LHCN-M2 (cell line): ENCODE measurements at places on chromosomes 6 and 20. TPM values are rescaled to one million over a fixed set of nuclear protein-coding genes. Genes with fewer than 3 reads are reported as not detected.

Gene HSPA1L
- total RNA-seq: 0.71 and 1.5 TPM in 2 replicates

Gene OR2H2
- not detected in 2 replicates for total RNA-seq

Gene TAPBP
- total RNA-seq: 44.9 and 57.9 TPM in 2 replicates

Gene GNAS-AS1
- total RNA-seq: 0.11 TPM in 1 of 2 replicates, not detected in the other

Gene MLIP
- 1.8 and 4.3 TPM in 2 replicates for total RNA-seq

Gene IP6K3
- total RNA-seq: 62.6 and 88.2 TPM in 2 replicates

Gene SLC35F1
- total RNA-seq: not detected in 2 replicates

Gene SPTLC3
- 30.8 and 37.4 TPM in 2 replicates for total RNA-seq

Gene ULBP3
- total RNA-seq: 10.7 and 11.0 TPM in 2 replicates

Gene TXLNB
- 1.2 and 2.1 TPM in 2 replicates for total RNA-seq

Gene CALHM6
- 2.7 and 3.9 TPM in 2 replicates for total RNA-seq

Gene STX11
- total RNA-seq: 4.8 and 7.4 TPM in 2 replicates

Gene FHL5
- total RNA-seq: not detected in 2 replicates

Gene MOG
- total RNA-seq: not detected in 2 replicates

Gene POPDC3
- 64.8 and 77.9 TPM in 2 replicates for total RNA-seq

Gene CALHM4
- 0.26 and 1.3 TPM in 2 replicates for total RNA-seq

Gene RREB1
- 9.9 and 11.5 TPM in 2 replicates for total RNA-seq

Gene GRM1
- total RNA-seq: under 0.01 and 0.06 TPM in 2 replicates

Gene FAM217A
- not detected in 2 replicates for total RNA-seq

Gene PNPLA1
- not detected in 2 replicates for total RNA-seq

Gene RGS17
- total RNA-seq: 33.6 and 39.4 TPM in 2 replicates

Gene NOX3
- not detected in 2 replicates for total RNA-seq

Gene FAM135A
- 7.9 and 8.8 TPM in 2 replicates for total RNA-seq

Gene SLC17A9
- not detected in 2 replicates for total RNA-seq

Gene TULP1
- not detected in 2 replicates for total RNA-seq

Gene HEY2
- total RNA-seq: not detected in 2 replicates

Gene SYNE1
- total RNA-seq: 47.6 and 55.1 TPM in 2 replicates

Gene C6orf141
- 4.5 and 6.5 TPM in 2 replicates for total RNA-seq

Gene ARMH2
- not detected in 2 replicates for total RNA-seq

Gene MMUT
- 10.0 and 13.9 TPM in 2 replicates for total RNA-seq

Gene SOX12
- total RNA-seq: 8.2 and 9.9 TPM in 2 replicates

Gene MYCT1
- total RNA-seq: 0.19 TPM in 1 of 2 replicates, not detected in the other

Gene PDYN
- not detected in 2 replicates for total RNA-seq

Gene KLC4
- 10.6 and 11.2 TPM in 2 replicates for total RNA-seq

Gene MATN4
- total RNA-seq: 0.23 TPM in 1 of 2 replicates, not detected in the other

Gene NHSL1
- total RNA-seq: 12.4 and 21.4 TPM in 2 replicates

Gene NUP153
- total RNA-seq: 33.3 and 39.6 TPM in 2 replicates

Gene RAB44
- total RNA-seq: not detected in 2 replicates

Gene IRF4
- total RNA-seq: not detected in 2 replicates

Gene HBS1L
- 125 TPM in 2 replicates for total RNA-seq

Gene CGAS
- 15.0 and 16.7 TPM in 2 replicates for total RNA-seq

Gene SRSF3
- 137 and 181 TPM in 2 replicates for total RNA-seq

Gene NKX2-4
- not detected in 2 replicates for total RNA-seq

Gene ZNF165
- 0.40 and 0.45 TPM in 2 replicates for total RNA-seq

Gene LHFPL5
- total RNA-seq: 0.17 TPM in 1 of 2 replicates, not detected in the other

Gene KCNK17
- not detected in 2 replicates for total RNA-seq

Gene OR2B2
- not detected in 2 replicates for total RNA-seq

Gene SPAG4
- total RNA-seq: 12.6 and 13.7 TPM in 2 replicates

Gene WFDC10B
- total RNA-seq: 0.38 TPM in 1 of 2 replicates, not detected in the other

Gene AGER
- 0.45 and 0.80 TPM in 2 replicates for total RNA-seq

Gene EPPIN
- not detected in 2 replicates for total RNA-seq

Gene TTK
- 63.7 and 69.5 TPM in 2 replicates for total RNA-seq

Gene NMBR
- not detected in 2 replicates for total RNA-seq
